Naive B cell (primary cell): ENCODE measurements at places on chromosomes 2 and 18. TPM values are rescaled to one million over a fixed set of nuclear protein-coding genes. Genes with fewer than 3 reads are reported as not detected.

DNA sequence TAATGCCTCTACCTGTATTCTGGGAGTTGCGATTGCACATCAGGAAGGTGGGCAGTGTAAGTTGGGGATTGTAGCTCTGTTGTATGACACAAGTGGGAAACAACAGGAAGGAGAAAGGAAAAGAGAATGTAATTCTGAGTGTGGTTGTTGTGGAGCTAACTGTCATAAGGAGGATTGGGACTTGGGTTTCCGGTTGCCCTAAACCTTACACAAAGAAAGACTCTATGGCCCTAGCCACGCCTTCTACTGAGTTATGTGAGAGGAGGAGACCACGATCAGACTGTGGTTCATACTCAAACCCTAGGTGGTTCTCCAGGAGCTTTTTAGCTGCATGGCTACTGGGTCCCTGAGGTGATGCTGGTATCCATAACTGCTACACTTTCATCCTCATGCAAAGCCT lies 86.5 kb downstream of the TANC1 start:
- no peak for DNase-seq

TEX44 gene
- polyA plus RNA-seq, result not detected

- DNase-seq, result no peak
Observed at GRCh38 chr2:238382381-238382781, 44.3 kb upstream of the ASB1 start.

DNA sequence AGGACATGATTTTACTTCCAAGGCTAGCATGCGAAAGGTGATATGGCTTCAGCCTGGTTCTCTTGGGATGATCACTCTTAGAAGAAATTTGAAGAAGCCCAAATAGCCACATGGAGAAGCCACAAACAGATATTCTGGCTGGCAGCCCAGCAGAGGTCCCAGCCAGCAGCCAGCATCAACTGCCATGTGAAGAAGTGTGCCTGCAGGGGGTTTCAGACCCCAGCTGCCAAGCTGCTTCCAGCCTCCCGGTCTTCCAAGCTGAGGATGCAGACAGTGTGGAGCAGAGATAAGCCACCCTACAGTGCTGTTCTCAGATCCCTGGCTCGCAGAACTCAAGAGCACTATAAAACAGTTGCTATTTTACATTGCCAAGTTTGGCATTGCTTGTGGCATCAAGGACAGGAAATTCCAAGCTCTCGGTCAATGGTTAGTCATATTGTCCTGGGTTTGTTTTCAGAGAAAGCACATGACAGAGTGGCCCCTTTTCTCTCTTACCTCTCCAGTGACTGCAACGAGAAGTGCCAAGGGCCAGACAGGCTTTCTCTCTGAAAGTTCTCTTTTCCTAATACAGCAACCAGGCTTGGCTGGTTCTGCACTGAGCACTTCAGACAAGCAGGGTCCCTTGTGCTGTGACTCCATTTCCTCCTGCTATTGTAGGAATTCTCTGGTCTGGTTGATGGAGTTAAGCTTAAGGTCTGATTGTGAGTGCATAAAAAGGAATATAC lies 223.7 kb downstream of the ANKRD30B start:
- no peak for DNase-seq

DNA sequence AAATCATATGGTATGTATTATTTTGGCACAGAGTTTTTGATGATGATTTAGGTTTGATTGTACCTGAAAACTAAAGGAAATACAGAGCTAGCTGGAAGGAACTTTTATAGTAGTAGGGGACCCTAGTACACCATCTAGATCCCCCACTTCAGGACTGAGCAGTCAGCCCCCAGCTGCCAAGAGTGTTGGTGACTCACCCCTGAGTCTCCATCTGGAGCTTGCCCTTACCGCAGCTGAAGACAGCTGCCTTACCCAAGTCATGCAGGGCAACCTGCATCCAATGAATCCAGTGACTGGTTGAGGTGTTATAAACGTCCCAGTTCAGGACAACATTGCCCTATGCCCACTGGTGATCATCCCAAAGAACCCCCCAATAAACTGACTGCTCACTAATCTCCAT lies 15.3 kb downstream of the PMS1 start:
- DNase-seq, result no peak

DNA sequence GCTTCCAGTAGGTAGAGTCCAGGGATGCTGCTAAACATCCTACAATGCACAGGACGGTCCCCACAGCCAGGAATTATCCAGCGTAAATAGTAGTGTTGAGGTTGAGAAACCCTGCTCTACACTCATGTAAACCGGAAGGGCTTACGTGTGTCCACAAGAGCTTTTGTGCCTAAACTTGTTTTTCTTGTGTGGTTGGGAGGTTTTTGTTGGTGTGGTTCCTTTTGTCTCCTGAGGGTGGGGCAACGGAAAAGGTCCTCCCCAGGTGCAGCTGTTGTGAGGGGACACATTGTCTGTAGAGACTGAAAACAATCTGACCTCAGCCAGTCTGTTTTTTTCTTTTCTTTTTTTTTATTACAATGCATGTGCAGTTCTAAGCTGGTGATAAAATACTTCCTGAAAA lies 72.7 kb upstream of the MGAT5 start:
- peak; percentile 76 for DNase-seq

DNA sequence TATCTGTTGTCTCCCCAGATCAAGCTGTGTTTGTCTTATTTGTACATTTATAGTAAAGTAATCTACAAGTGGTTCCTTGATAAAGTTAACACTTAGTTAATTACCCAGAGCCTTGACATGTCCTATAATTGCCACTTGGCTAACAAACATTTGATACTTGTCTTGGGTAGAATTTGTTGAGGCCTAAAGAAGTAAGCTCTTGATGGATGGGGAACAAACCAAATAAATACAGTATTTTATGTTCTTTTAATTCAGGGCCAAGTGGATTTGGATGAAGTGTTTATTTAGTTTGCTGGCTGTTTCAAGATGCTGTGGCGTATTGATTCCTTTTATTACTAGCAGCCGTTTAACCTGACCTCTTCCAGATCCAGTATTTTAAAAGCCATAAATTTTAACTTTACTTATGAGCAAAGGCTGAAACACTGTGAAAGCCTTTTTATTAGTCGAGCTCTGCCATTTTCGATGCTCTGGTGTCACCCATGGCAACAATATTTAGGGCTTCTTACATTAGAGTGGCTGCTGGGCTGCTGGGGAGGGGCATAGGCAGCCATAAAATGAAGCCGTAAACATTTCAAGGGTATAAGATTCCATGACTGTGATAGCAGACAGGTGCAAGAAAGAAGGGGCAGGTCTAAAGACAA lies 401.6 kb upstream of the NRP2 start:
- DNase-seq, result no peak

DNA sequence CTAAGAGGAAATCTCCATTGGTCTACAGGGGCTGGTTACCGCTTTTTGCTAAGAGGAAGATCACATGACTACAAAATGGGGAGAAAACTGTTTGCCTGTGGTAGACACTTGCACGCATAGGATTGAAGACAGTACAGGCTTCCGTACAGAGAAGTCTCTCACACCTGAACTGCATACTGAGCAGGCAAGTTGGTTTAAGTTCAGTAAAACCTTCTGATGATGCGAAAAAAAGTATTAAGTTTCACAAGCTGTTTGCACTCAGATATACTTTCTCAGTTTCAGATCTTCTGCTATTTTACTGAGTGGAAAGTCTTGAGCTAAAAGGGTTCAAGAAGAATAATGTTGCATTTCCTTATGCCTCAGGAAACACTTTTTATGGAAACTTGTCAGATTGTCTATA lies 292.2 kb upstream of the MC4R start:
- no peak for DNase-seq

TWSG1 gene
- 2.1 TPM for polyA plus RNA-seq

DNA sequence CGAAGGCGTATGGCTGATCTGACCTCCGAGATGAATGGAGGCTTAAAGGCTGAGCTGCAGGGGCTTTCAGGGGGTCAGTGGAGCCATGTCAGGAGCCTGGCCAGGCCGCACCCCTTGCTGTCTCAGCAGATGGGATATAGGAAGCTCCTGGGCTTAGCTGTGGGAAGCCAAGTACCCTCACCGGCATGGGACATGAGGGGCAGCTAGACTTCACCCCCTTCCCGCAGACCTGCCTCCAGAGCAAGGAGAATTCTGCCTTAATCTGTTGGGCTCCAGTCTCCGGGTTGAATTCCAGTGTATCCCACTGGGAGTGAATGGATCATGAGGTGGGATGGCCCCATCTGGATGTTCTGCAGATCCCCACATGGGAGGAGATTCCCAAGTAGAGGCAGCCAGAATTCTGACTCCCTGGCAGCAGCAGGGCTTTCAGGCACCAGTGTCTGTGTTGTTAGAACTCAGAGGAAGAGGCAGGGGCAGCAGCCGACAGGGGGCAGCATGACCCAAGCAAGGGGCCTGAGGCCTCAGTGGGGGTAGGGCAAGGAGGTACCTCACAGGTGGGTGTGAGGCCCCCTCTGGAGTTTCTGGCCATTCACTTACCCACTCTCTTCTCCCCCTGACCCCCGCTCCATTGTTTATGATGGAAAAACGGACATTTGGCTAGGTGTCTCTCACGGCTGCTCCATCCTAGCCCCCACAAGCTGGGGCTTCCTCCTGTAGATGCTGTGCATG lies 19.1 kb downstream of the CAPG start:
- peak; percentile 74 for DNase-seq

FECH gene
- polyA plus RNA-seq, result 10.6 TPM

GRCh38 chr2:85449214-85449588 lies 30.7 kb downstream of the SH2D6 start:
- no peak for DNase-seq

DNA sequence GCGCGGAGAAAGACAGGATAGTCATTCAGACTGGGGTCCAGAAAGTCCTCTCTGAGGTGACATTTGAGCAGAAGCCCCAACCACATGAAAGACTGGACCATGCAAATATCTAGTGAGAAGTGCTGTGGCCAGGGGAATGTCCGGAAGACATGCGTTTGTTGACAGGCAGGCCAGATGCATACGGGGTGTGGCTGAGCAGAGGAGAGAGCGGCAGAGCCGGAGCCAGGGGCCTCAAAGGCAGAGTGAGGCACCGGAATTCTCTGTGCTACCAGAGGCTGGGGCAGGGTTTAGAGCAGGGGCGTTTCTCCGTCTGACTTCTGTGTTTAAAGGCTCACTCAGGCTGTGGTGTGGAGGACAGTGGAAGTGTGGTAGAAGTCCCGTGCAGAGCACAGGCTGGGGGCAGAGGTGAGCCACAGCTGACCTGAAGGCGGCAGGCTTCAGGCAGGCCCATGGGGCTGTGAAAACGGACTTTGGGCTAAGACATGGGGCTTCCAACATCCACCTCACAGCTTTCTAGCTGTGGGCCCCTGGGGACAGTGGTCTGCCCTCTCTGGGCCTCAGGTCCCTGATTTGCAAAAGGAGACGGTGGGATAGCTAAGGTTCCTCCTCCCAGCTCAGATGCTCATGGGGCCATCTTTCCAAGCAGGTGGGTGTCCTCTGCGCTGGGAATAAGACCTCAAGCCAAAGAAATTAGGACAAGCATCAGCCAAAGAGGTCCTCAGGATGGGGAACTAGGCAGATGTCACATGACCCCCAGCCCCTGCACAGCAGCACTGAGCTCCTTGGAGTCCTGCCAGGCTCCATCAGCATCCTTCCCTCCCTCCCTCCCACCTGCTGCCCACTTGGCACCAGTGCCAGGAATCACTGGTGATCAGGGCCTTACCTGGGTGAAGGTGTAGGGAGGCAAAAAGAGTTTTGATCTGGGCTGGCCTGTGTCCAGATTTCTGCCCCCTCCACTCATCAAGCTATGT lies 11.2 kb downstream of the RUFY4 start:
- DNase-seq, result no peak

DNA sequence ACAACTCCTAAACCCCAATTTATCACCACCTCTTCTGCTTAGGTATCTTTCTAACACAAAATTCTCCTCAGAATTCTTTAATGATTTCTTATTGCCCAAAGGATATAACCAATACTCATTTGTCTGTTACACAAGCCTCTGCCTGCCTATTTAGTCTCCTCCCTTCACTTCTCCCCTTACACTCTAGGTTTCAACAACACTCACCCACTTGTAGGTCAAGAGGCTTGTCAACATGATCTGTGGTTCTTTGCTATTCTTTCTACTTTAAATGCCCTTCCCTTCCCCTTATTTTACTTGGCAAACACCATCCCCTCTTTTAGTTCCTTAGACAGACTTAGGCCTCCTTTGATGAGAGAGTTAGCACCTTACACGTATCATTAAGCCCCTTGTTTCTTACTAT lies 69.0 kb upstream of the C2orf15 start:
- no peak for DNase-seq

GRCh38 chr2:641872-642815 lies 35.1 kb downstream of the TMEM18 start:
- no peak for DNase-seq

GRCh38 chr2:15899751-15900493 lies 40.4 kb upstream of the MYCN start:
- DNase-seq, result no peak

DNA sequence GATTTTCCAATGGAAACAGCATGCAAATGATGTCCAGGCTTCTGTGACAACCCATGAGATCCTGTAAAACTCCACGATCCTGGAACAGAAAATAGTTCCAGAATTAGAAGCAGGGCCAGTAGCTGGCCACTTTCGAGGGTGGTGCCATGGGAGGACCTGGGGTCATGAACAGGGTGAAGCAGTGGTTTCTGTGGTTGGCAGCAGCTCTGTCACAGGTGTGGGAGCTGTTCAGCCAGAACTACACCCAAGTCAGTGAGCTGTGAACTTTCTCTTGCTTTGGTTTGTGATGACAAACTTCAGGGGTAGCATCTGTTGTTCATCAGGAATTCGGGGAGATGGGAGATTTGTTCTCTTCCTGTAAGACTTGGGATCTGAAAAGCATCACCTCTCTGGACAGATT lies 314.4 kb upstream of the NT5C1B start:
- no peak for DNase-seq

CD8B2 gene
- polyA plus RNA-seq, result not detected

DNA sequence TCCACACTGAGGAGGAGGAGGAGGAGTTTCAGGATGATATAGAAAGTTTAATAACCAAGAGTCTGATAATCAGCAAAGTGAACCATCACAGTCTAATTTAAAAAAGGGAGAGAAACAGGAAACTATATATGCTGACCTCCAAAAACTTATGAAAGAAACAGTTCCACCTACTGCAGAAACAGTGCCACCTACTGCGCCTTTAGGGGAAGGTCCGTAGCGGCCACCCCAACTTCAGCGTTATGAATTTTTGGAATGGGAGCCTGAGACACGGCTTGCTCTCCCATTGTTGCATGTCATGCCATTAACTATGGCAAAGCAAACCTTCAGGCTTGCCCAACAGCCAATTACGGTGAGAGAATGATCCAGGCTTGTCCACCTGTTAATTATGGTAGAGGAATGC lies 1719.2 kb upstream of the LRRTM1 start:
- no peak for DNase-seq

- no peak for DNase-seq
Observed at GRCh38 chr18:24436939-24437338, 10.5 kb downstream of the IMPACT start.

GRCh38 chr18:312415-312814 lies 44.6 kb upstream of the THOC1 start:
- DNase-seq, result no peak
